ENCODE measurements at places on chromosomes 2 and 18.
A peak's percentile ranks its signal among the peaks of the same experiment; 100 is the strongest.

- no peak for DNase-seq
These were observed 110.6 kb upstream of the FAM136A start for GRCh38 chr2:70412294-70413070.

- no peak for DNase-seq
These were observed 20.3 kb downstream of the SEC11C start for GRCh38 chr18:59159986-59160385.

GRCh38 chr18:36191286-36191685 lies 4.0 kb downstream of the MOCOS start:
- DNase-seq = no peak

DNA sequence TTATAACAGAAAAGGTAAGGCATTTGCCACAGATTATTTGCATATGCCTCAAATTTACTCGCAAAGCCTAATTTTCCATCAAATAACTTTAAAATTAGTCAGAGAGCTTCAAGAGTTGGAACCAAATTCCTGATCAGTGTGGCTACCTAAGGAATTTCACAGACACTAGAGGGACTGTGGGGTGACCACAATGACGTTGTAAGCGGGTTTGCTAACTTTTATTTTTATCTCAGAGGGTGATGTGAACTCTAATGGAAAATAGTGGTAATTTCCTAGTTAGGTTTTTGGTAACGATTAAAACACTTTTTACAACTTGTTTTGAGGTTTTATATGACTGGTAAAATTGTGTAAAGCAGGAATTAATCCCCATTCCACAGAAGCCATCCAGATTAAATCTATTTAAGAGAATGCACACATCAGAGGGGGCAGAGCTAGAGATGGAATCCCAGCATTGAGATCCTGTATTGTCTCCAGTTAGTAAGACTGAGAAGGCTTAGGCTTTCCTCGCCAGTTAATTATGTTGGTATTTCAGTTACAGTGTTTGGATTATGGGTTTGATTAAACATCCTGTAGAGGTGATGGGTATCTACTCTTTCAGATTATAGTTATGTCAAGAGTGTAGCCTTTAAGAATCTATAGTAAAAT lies 129.0 kb downstream of the GPD2 start:
- peak; percentile 87 for DNase-seq

GRCh38 chr2:164155558-164155957 lies 419.8 kb upstream of the FIGN start:
- no peak for DNase-seq

DNA sequence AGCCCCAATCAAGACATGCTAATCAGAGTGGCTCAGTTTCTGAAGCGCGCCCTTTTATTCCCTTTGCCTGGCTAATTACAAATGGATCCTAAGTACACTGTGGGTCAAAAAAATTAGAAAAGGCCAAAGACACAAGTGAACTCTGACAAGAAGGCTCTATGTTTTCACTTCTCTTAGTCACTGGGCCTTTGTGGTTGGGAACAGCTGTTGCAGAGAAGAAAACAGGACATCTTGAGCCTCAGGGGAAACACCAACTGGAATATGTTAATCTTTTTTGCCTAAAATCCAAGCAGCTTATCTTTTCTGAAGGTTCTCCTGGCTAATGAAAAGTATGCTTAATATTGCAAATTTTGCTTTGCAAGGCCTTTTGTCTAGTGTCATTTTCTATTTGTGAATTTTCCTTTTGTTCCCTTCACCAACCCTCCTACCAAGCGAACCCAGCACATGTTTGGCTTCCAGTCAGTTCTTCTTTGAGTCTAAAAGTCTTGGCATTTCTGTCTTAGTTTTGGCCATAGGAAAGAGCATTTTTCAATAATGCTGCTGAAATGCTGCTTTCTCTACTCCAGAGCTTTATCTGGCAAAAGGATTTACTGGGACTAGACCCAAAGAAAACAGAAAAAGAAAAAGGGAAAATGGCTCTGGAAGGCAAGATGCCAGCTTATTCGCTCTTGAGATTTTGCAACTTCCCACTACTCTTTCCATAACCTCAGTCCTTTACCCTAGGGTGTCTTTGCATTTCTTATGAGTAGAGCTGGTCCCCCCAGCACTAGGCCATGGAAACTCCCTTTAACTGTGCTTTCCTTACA lies 440.2 kb upstream of the ST6GAL2 start:
- peak; percentile 66 for DNase-seq

GRCh38 chr2:195408811-195409210 lies 248.2 kb upstream of the SLC39A10 start:
- no peak for DNase-seq

GRCh38 chr2:189037518-189037917 lies 63.3 kb downstream of the COL3A1 start:
- DNase-seq = peak; percentile 48

DNA sequence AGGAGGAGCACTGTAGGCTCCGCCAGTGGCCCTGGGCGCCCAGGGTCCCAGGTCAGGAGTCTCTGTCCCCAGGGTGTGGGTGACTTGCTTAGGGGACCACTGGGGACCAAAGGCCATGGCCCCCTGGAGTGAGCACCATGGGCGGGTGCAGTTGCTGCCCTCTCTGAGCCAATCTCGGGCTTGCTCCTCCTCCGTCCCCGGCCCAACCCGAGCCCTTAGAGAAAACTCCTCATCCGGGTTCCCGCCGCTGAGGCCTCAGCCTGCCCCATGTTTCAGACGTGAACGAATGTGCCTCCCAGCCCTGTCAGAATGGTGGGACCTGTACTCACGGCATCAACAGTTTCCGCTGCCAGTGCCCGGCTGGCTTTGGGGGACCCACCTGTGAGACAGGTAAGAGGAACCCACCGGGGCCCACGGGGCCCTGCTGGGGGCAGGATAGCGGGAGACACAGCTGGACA lies 38.6 kb downstream of the SNED1 start:
- no peak for DNase-seq

GRCh38 chr2:19786408-19787058 lies 115.2 kb downstream of the TTC32 start:
- DNase-seq = no peak
